ENCODE measurements at places on chromosomes 4 and X. TPM values are rescaled to one million over a fixed set of nuclear protein-coding genes. Genes with fewer than 3 reads are reported as not detected.

Gene MTMR8
- total RNA-seq: 3.0 TPM

Gene F11
- 0.86 TPM for total RNA-seq

Gene TRIM2
- total RNA-seq: 35.5 TPM

Gene CCKAR
- total RNA-seq: not detected

Gene UGT2B11
- not detected for total RNA-seq

Gene COL25A1
- not detected for total RNA-seq

Gene APLN
- 0.35 TPM for total RNA-seq

Gene PTPN13
- total RNA-seq: 23.3 TPM

Gene PABPC1L2B
- not detected for total RNA-seq

Gene RGS12
- total RNA-seq: 11.1 TPM

Gene TASL
- total RNA-seq: not detected

Gene SMIM10
- 1.8 TPM for total RNA-seq

Gene ZNF185
- 24.3 TPM for total RNA-seq

Gene PNMA3
- total RNA-seq: not detected

Gene PCYT1B
- 0.09 TPM for total RNA-seq

Gene BMX
- not detected for total RNA-seq

Gene UCHL1
- 19.3 TPM for total RNA-seq

Gene CXCL9
- not detected for total RNA-seq

Gene ARHGAP36
- not detected for total RNA-seq

Gene ZNF711
- 8.0 TPM for total RNA-seq

Gene GC
- 2.5 TPM for total RNA-seq

Gene ASB12
- not detected for total RNA-seq

Gene PSAPL1
- total RNA-seq: not detected

Gene EVC2
- not detected for total RNA-seq

Gene AR
- total RNA-seq: 0.83 TPM

Gene NSUN7
- 7.7 TPM for total RNA-seq

Gene DGKK
- total RNA-seq: not detected
